GM23338 (cell line): ENCODE measurements at places on chromosomes 12 and 14. TPM values are rescaled to one million over a fixed set of nuclear protein-coding genes. Genes with fewer than 3 reads are reported as not detected.
A peak's percentile ranks its signal among the peaks of the same experiment; 100 is the strongest.

- H3K36me3 ChIP-seq: no peaks in the 10 kb centered on the region
- H3K4me3 ChIP-seq: no peak overlapping the region
- no peak overlapping the region for H3K27ac ChIP-seq
- DNase-seq: no peak
- H3K4me1 ChIP-seq: peaks cover 10% of the 10 kb centered on the region; the same call in 1 of the 2 replicates
- no peaks in the 10 kb centered on the region for H3K27me3 ChIP-seq
Measured at GRCh38 chr12:119082496-119082895, 96.2 kb upstream of the HSPB8 start.

GRCh38 chr14:70045844-70046535 is 142.8 kb downstream of the SLC8A3 start:
- H3K27ac ChIP-seq: no peak overlapping the region
- H3K36me3 ChIP-seq: no peaks in the 10 kb centered on the region
- no peak overlapping the region for H3K4me3 ChIP-seq
- peak; percentile 88 for DNase-seq

DNA sequence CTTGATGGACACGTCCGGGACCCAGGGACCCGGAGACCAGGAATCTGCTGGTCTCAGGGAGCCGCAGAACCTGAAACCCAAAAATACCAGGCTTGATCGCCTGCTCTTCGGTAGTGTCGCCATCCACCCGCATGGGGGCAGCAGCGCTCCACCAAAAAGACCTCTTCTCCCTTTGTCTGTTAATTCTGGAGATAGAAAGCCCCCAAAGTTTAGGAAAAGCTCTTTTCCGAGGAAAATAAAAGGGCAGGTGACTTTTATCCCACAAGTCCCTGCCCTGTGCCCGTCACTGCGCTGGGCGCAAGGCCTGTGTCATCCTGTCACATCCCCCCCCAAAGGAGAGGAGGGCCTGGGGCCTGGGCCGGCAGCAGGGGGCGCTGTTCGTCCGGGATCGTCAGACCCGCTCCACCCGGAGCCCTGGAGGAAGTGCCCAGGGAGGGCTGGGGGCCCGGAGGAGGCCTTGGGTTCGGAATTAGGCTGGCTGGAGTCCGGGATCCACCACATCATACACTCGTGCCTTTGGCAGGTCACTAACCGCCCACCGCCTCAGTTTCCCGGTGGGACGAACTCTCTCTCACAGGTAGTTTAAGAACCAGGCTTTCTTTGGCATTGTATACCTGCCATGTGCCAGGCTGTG is 31.9 kb downstream of the DAD1 start:
- H3K36me3 ChIP-seq: no peaks in the 10 kb centered on the region
- H3K4me3 ChIP-seq: peak overlapping the region; percentile 54
- peak; percentile 91 for DNase-seq
- H3K27ac ChIP-seq: no peak overlapping the region
- H3K4me1 ChIP-seq: peaks cover 31% of the 10 kb centered on the region

DNA sequence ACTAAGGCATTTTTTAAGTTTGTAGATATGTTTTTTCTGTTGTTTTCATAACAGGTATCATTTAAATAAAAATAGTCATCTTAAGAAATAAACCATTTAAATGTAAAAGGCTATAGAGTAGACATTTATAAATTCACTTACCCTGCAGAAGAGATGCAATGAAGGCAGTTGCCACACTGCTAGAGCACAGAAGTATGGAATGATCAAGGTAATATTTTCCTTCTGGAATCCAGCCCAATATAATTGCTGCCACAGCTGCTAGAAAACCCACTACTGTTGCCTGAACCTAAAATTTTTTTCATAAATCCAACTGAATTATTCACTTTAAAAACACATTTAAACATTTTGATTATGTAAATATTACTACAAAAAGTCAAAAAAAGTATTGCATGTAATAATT is 69.2 kb downstream of the SLC41A2 start:
- H3K36me3 ChIP-seq: no peaks in the 10 kb centered on the region; the same call in 1 of the 2 replicates
- H3K4me3 ChIP-seq: no peak overlapping the region
- DNase-seq: no peak
- no peaks in the 10 kb centered on the region for H3K27me3 ChIP-seq

DNA sequence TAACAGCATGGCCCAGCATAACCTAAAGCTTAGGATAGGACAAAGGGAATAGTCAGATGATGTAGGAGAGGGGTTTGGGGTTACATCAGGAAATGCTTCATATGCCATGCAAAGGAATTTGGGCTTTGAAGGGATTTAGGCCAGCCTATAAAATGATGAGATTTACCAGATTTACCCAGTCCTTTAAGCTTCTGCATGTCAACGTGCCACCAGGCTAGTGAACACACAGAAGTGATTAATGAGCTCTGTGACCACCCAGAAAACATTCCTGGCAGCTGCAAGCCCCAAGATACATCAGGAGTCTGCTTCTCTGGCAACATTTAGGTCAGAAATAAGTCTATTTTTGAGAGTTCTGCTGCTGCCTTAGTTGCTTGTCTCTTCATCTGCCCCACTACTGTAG is 118.3 kb downstream of the LRIG3 start:
- no peak overlapping the region for H3K27ac ChIP-seq
- no peaks in the 10 kb centered on the region for H3K36me3 ChIP-seq
- no peaks in the 10 kb centered on the region for H3K27me3 ChIP-seq
- H3K4me3 ChIP-seq: no peak overlapping the region
- H3K4me1 ChIP-seq: no peaks in the 10 kb centered on the region

GRCh38 chr12:108271951-108272872 is 66.9 kb downstream of the CMKLR1 start:
- no peaks in the 10 kb centered on the region for H3K36me3 ChIP-seq
- H3K4me1 ChIP-seq: no peaks in the 10 kb centered on the region
- no peak overlapping the region for H3K4me3 ChIP-seq
- H3K27me3 ChIP-seq: no peaks in the 10 kb centered on the region

DNA sequence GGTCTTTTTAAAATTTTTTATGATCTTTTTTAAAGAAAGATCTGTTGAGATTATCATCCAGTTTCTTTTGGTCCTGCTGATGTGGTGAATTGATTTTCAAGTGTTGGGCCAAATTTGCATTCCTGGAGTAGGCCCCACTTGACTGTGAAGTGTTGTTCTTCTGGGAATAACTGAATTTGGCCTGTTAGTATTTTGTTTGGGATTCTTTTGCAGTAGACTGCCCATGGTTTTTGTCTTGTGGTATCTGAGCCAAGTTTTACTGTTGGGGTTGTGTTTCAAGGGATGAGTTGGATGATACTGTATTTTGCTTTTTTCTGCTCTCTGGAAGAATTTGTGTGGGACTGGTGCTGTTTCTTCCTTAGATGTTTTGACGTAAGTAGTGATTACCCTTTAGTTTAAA is 4.0 kb upstream of the SYCP3 start:
- no peak overlapping the region for H3K27ac ChIP-seq
- DNase-seq: no peak
- no peak overlapping the region for H3K4me3 ChIP-seq
- H3K27me3 ChIP-seq: no peaks in the 10 kb centered on the region

- H3K4me3 ChIP-seq: no peak overlapping the region
- H3K27ac ChIP-seq: no peak overlapping the region
- H3K27me3 ChIP-seq: no peaks in the 10 kb centered on the region
- no peaks in the 10 kb centered on the region for H3K4me1 ChIP-seq
Measured at GRCh38 chr14:62908506-62908905, 136.8 kb downstream of the KCNH5 start.

GRCh38 chr14:50832935-50833630 is 2.1 kb upstream of the NIN start:
- H3K27ac ChIP-seq: no peak overlapping the region
- no peaks in the 10 kb centered on the region for H3K36me3 ChIP-seq
- H3K4me1 ChIP-seq: peaks cover 20% of the 10 kb centered on the region
- H3K4me3 ChIP-seq: no peak overlapping the region

DNA sequence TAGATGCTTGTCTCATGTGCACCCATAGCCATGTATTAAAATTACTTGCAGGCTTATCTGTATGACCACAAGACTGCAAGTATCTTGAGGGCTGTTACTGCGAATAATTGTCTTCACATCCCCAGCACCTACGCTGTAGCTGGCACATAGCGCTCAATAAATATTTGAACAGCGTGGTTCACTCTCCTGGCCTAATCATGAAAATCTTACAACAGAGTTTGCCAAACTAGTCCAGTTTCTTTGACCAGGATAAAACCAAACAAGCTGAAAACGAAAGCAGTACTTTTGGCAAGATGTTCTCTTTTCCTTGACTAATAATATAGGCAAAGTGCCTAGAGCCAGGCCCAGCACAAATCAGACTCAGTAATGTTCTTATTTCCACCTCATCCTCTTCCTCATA is 106.7 kb downstream of the RPS29 start:
- no peak overlapping the region for H3K27ac ChIP-seq

DNA sequence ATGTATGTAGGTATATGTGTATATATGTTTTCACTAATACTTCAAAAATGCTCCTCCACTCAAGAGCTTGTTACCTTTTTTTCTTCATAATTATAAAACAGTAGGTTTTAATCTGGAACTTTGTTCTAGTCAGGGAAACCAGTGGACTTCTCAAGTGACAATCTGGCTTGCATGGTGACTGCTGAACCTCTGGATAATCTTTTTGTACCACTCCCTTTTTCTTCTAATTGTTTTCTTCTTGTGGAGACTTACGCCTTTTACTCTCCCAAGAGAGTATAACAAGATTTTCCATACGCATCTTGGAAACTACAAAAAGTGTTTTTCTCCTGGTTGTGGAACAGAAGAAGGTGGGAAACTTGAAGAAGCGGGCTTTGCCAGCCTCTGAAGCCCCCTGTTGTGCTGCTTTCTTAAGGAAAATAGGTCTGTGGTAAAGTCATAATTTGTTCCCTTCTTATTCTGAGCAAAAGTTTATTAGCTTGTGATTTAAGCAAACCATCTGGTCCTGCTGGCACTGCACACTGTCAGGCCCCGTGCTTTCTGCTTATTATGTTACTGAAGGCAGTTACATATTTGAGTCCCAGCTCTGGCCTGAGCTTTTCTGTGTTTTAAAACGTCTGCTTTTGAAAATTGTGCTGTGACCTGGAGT is 291.8 kb downstream of the ERC1 start:
- H3K36me3 ChIP-seq: no peaks in the 10 kb centered on the region
- no peak overlapping the region for H3K27ac ChIP-seq
- no peak overlapping the region for H3K4me3 ChIP-seq

GRCh38 chr12:107948391-107948945 is 174.0 kb downstream of the ASCL4 start:
- no peaks in the 10 kb centered on the region for H3K36me3 ChIP-seq
- H3K27me3 ChIP-seq: no peaks in the 10 kb centered on the region
- no peaks in the 10 kb centered on the region for H3K4me1 ChIP-seq
- no peak for DNase-seq
- H3K27ac ChIP-seq: no peak overlapping the region
- no peak overlapping the region for H3K4me3 ChIP-seq

DNA sequence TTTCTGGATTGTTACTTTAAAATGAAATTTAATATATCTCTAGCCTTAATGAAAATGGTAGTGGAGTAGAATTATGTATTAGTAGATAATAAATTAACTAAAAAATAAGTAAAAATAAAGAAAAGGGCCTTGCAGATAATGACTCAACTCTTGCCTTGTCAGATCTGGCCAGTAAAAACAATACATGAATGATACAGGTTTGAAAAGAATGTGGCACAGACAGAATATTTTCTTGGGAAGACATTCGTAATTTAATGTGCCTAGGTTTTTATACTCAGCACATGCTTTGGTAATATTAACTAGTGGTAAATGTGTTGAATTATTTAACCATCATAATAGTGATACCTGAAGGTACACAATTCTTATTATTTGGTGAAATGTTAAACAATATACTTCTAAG is 28.3 kb downstream of the ATF7IP start:
- no peak for DNase-seq
- H3K27ac ChIP-seq: 0 out of 2 replicates have a peak overlapping the region, but pooled peaks have one; percentile 21
- peaks cover 71% of the 10 kb centered on the region for H3K4me1 ChIP-seq

DNA sequence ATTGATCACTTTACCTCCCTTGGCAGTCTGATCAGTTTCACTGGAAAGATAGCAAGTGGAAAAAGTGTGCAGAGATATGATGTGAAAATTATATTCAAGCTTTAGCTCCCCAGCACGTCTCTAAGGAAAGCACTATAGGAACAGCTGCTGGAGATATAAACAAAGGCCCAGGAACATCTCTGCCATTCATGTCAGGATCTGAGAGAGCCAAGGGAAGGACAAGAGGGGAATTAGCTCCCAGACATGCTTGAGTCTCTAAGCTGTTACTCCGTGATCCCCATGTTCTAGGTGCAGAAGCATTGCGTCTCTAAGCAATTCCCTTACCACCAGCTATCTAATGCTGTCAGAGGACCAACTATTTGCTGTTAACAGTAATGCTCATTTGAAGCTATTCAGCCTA is 700.2 kb downstream of the DIO2 start:
- DNase-seq: no peak
- H3K4me3 ChIP-seq: no peak overlapping the region
- H3K27me3 ChIP-seq: no peaks in the 10 kb centered on the region
- no peak overlapping the region for H3K27ac ChIP-seq

DNA sequence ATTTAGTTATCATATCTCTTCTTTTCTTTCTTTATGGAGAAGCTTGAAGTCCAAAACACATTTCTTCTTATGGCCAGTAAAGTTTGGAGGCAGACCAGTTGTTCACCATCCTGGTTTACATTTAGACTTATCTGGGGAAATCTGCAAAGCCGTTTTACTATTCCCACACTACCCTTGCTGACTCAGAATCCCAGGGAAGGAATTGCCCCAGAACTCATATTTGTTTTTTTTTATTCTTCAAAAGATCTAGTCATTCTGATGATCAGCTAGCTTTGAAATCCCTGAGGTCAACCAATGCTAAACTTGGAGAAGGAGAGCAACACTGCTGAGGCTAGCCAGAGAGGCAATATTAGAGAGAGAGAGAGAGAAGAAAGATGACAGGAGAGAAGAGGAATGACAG is 12.3 kb upstream of the LMO3 start:
- no peaks in the 10 kb centered on the region for H3K27me3 ChIP-seq
- H3K4me3 ChIP-seq: no peak overlapping the region
- no peak for DNase-seq
- no peaks in the 10 kb centered on the region for H3K36me3 ChIP-seq
- peaks cover 6% of the 10 kb centered on the region for H3K4me1 ChIP-seq
- H3K27ac ChIP-seq: no peak overlapping the region

GRCh38 chr12:24172031-24172772 is 222.7 kb upstream of the SOX5 start:
- no peaks in the 10 kb centered on the region for H3K36me3 ChIP-seq
- peak; percentile 81 for DNase-seq
- H3K4me3 ChIP-seq: no peak overlapping the region
- no peaks in the 10 kb centered on the region for H3K27me3 ChIP-seq

GRCh38 chr14:56247495-56248200 is 129.4 kb downstream of the PELI2 start:
- no peak overlapping the region for H3K27ac ChIP-seq
- no peak overlapping the region for H3K4me3 ChIP-seq
- no peaks in the 10 kb centered on the region for H3K36me3 ChIP-seq
- H3K27me3 ChIP-seq: no peaks in the 10 kb centered on the region
- DNase-seq: peak; percentile 33

GRCh38 chr14:73816393-73816816 is 35.2 kb upstream of the PTGR2 start:
- no peaks in the 10 kb centered on the region for H3K36me3 ChIP-seq
- no peaks in the 10 kb centered on the region for H3K27me3 ChIP-seq
- H3K4me1 ChIP-seq: no peaks in the 10 kb centered on the region
- no peak for DNase-seq
- H3K27ac ChIP-seq: no peak overlapping the region

The GRIN2B gene
- 0.31 and 0.63 TPM in 2 replicates for polyA plus RNA-seq

The PPP1R1A gene
- 26.6 and 26.9 TPM in 2 replicates for polyA plus RNA-seq

The GALC gene
- 3.4 and 4.1 TPM in 2 replicates for polyA plus RNA-seq

The CDCA3 gene
- polyA plus RNA-seq: 75.6 and 79.2 TPM in 2 replicates

The CAPZA3 gene
- polyA plus RNA-seq: not detected in 2 replicates

The CSAD gene
- 3.1 and 3.2 TPM in 2 replicates for polyA plus RNA-seq

The ANGEL1 gene
- polyA plus RNA-seq: 4.6 and 5.3 TPM in 2 replicates

The HEBP1 gene
- polyA plus RNA-seq: 45.1 and 46.8 TPM in 2 replicates

The FNTB gene
- polyA plus RNA-seq: 7.8 and 8.6 TPM in 2 replicates

The PRIMA1 gene
- 1.2 and 2.1 TPM in 2 replicates for polyA plus RNA-seq

The PDE6H gene
- not detected in 2 replicates for polyA plus RNA-seq

The CTSG gene
- not detected in 2 replicates for polyA plus RNA-seq

The SELPLG gene
- 0.16 TPM in 1 of 2 replicates, not detected in the other for polyA plus RNA-seq

The ETV6 gene
- polyA plus RNA-seq: 6.1 and 7.5 TPM in 2 replicates

The TM9SF1 gene
- 10.7 and 12.6 TPM in 2 replicates for polyA plus RNA-seq
